ENCODE measurements at places on chromosomes 1 and 21.

DNA sequence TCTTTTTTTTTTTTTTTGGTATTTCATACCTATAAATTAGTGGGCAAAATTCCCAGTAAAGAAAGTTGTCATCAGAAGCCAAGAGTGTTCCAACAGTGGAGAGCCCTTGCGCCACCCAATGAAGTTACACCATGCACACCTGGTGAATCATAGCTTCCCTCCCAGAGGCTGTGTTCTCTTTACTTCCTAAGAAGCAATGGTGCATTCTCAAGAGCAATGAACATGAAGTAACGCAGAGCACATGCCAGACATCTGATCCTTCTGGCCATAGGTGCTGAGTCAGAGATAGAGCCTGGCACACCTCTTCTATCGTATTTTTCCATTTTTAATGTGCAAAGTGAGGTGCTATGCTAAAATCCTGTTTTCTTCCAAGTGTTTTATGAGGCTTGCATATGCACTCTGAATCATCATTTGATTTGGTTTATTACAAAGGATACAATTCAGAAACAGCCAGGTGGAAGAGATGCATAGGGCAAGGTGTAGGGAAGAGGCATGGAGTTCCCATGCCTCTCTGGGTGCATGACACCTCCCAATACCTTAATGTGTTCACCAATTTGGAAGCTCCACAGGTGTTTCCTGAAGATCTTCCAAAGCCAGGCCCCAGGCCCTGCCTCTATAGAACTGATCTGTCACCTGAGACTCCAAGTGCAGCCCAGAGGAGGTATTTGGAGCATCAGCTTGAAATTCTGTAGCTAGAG, 408.0 kb downstream of the SIPA1L2 start:
- no peak for DNase-seq

- DNase-seq: no peak
Measured at GRCh38 chr1:156106624-156107488, 7.7 kb upstream of the LMNA start.

DNA sequence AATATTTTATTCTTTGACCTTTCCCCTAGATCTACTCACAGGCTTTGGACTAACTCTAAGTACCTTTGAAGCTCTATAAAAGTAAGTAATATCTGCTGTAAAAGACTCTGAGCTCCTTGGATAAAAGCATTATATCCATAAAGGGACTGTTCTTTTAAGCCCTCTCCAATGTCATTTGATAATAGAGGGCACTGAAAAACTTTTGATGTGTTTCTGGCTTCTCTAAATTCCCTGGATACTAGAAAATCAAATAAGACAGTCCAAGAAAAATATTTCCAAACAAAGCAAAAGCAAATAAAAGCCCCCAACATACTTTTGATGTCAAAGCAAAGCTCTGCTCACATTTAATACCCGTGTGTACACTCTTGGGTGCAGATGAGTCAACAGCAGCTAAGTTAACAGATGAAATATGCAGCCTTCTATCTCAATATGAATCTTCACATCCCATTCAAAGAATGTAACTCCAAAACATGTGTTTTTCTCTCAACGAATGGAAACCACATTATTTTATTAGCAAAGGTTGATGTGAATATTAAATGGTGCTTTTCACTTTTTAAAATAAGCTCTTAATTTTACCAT, 230.3 kb downstream of the CENPF start:
- no peak for DNase-seq

DNA sequence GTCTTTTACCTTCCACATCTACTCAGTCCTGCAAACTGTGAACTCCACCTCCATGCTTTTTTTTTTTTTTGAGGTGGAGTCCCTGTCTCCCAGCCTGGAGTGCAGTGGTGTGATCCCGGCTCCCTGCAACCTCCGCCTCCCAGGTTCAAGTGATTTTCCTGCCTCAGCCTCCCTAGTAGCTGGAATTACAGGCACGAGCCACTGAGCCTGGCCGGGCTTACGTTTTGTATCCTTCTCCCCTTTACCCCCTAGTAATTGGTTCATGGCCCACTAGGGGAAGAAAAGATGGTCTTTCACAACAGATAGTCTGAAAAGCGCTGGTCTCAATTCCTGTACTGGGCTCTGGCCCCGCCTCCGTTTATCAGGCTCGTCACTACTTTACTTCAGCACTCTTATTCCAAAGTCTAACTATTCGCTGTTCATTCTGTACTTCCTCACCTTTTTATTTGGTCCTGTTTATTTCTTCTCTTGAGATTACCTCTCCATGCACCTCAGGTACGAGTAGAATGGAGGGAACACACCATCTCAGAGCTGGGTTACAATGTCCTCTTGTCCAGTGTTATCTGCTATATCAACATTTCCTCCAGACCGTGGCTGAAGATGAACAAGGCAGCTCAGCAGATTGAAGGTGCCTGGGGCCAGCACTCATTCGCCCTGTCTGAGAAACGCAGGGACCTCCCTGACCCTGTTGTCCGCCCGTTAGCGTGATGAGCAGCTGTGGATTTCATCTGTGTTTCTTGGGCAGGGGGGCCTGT, 16.2 kb downstream of the CNST start:
- no peak for DNase-seq

GRCh38 chr1:59819566-59820438, 5.1 kb downstream of the HOOK1 start:
- DNase-seq: no peak

GRCh38 chr1:205575294-205575885, 56.4 kb downstream of the ELK4 start:
- DNase-seq: no peak

DNA sequence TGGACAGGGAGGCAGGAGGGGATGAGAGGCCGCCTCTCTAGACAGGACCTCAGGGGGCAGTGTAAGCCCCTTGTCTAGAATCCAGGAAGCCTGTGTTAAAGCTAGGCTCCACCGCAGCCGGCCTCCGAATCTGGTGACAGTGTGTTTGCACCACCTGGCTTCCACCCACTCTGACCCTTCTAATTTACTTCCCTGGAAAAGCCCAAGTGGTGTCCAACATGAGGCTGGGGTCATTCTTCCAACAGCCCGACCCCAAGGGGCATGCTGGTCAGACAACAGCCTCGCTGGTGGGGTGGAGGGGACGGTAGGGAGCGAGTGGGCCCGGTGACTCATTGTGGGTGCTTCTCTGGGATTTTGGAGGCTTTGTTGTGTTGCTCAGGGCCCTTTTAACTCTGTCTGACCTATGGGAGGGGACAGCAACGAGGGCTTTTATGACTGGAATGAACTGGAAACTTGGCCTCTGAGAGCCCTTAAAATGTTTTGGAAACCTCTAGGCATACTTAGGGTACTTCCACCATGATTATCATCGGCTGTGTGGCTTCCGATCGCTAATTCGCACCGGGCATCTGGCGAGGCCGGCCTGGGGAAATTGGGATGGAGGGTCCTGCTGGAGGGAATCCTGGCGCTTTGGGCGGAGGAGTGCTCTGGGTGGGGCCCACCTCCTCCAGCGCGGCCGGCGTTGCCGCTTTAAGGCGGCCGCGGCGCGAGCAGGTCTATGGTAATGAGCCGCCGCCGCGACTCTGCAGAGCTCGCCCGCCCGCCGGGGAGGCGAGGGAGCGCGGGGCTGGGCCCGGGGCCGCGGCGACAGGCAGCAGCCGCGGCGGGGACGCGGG, at the start of gene CELSR2:
TSS of gene CELSR2 (plus strand) at position 743 of the 833 bp plus-strand sequence. CDS start 541 bp downstream, outside the sequence.
- peak; percentile 34 for DNase-seq

DNA sequence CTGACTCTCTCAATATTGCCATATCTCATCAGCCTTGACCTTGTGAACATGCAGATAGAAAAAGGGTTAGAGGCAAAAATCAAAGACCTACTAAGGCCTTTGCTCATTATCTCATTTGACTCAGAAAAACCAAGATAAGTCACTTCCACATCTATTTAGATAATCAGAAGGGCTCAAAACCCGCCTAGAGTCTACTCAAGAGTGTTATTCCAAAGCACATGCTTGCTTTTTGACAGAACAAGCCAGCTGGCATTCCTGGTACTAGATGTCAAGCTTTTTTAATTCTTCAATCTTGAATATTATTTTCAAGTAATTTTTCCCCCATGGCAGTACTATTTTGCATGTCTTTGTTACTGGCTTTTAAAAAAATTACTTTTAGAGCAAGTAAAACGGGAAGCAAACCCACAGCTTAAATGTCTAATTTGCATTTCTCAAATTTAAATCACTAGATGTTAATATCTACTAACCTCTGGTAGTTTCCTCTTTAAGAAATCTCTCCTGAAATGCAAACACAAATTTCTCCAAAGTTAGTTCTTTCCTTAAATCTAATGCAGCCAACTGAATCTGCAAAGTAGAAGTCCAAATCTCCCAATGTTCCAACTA, 51.5 kb downstream of the APP start:
- DNase-seq: no peak

GRCh38 chr1:36573445-36573844, 90.7 kb upstream of the CSF3R start:
- no peak for DNase-seq

DNA sequence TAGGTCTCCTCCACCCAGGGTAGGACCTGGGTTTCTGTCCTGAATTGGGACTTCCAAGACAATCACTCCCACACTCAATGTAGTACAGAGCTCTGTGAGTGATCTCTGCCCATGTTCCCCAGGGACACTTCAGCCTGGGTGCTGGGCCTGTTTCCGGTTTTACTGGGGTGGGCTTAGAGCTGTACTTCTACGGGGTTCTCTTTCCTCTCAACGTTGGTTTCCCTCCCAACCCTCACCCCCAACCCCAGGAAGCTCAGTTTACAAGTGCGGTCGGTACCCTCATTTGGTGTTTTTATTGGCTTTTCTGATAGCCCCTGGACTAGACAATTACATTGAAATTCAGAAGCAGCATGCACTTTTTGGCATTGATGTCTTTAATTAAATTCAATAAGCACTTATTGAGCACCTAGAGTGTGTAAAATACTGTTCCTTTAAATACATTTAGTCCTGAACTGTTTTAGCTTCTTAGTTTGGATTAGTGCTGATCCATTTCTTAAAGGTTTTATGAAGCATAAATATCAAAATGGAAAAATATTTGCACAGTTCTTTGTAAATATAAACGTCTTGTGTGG, 542 bp upstream of the XPR1 start:
- DNase-seq: no peak

DNA sequence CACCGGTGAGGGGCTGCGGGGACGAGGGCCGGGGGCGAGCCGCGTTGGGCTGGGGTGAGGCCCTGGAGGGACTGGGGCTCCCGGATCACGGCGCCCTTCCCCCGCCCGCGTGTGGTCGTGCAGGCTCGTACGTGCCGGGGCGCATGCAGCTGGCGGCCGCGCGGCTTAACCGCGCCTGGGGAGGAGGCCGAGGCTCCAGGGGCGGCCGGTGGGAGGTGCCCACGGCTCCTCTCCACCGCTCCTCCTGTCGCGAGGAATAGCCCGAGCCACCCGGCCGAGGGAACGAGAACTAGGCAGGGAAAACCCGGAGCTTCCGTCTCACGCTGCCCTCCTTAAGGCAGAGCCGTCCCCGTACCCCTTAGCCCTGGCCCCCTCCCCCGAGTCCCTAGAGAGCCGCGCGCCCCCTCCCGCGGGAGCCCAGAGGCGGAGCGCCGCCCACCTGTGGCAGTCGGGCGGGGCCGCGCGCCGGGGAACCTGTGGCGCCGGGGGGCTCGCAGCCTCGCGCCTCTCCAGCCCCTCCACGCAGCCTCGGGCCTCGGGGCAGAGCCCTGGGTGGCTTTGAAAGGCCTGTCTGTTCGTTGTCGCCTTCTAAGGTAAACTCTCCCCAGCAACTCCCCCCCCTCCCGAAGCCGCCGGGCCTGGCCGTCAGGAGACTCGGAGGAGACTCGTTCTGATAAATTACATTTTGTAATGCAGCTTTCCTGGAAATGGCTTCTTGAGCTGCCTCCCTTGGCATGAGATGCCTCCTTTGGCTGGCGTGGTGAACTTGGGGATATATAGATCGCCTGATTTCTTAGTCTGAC, 746 bp downstream of the AK4 start:
- peak; percentile 20 for DNase-seq

GRCh38 chr1:43547538-43548072, 16.9 kb downstream of the PTPRF start:
- DNase-seq: no peak

- DNase-seq: no peak
Measured at GRCh38 chr1:68372487-68372886, 77.3 kb downstream of the RPE65 start.

DNA sequence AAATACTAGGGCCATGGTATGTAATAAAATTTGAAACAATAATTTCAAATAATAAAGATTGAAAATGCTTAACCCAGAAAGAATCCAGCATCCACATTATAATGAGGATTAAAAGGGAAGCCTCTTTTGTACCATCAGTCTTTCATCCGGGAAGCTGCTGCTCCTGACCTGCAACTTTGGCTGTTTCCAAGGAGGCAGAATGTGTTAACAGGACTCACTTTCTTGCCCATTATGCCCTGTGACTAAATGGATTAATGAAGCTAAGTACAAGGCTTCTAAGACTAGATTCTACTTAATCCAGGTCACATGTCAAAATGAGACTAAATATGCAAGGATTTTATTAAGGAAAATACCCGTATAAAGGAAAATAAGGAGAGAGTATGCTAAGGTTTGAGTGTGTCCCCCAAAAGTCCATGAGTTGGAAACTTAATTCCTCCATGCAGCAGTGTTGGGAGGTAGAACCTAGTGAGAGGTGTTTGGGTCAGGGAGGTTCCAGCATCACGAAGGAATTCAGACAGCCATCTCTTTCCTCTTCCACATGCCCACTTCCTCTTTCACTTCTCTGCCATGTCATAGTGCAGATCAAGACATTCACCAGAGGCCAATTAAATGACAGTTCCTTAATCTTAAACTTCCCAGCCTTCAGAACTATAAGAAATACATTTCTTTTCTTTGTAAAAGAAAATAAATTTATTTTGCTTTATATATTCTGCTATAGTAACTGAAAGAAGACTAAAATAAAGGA, 27.7 kb downstream of the FMO2 start:
- DNase-seq: no peak

- DNase-seq: no peak
Measured at GRCh38 chr1:64082459-64082858, 121.0 kb upstream of the UBE2U start.

DNA sequence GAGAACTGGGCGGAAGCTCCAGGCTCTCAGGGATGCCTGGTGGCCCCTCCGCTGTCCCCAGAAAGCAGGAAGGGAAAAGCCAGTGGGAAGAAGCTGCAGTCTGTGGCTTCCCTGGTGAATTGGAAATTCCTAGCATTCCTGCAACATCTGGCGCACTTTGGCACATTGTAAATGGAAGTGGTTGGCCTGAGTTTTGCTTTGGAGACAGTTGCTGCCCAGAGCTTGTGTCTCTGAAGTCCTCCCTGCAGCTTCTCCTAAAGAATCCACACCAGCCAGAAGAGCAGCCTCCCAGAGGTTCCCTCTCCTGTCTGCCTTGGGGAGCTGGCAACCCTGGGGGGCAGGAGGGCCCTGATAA, 48.2 kb downstream of the ARHGEF10L start:
- no peak for DNase-seq

DNA sequence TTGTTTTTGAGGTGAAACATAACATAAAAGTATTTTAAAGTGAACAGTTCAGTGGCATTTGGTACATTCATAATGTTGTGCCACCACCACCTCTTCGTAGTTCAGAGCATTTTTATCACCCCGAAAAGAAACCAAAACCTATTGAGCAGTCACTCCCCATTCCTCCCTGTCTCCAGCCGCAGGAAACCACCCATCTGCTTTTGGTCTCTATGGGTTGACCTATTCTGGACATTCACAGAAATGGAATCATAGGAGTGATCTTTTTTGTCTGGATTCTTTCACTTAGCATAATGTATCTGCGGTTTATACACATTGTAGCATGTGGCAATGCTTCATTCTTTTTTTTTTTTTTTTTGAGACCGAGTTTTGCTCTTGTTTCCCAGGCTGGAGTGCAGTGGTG, 141.2 kb downstream of the VPS13D start:
- no peak for DNase-seq
